ENCODE measurements at places on chromosomes 5 and 9. TPM values are rescaled to one million over a fixed set of nuclear protein-coding genes. Genes with fewer than 3 reads are reported as not detected.

- no peak for DNase-seq
These were observed 11.1 kb upstream of the LHFPL2 start for GRCh38 chr5:78659714-78660113.

- DNase-seq = no peak
These were observed 7.9 kb downstream of the CMYA5 start for GRCh38 chr5:79697222-79698170.

GRCh38 chr5:125004009-125004408 lies 257.6 kb upstream of the ZNF608 start:
- no peak for DNase-seq

DNA sequence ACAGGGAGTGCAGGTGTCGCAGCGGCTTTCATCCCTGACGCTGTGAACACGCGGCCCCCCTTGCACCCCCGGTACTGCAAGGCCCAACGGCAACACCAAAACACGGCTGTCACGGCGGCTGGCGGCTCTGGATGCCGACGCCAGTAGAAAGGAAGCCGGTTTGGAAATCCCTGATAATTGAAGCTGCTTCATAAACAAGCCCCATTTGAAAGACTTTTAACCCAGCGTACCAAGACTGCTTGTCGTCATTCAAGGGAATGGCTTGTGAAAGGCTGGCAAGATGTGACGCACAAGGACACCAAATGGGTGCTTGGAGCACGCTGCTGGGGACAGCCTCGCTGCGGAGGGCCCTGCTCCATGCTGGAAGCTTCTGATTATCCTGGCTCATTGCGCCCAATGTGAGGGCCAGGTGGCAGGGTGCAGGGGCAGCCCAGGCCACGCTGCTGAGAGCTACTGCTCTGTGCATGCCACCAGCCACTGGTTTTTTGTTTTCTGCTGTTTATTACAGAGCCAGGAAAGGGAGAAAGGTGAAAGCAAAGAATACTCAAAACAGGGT lies 63.1 kb downstream of the GTF3C4 start:
- no peak for DNase-seq

DNA sequence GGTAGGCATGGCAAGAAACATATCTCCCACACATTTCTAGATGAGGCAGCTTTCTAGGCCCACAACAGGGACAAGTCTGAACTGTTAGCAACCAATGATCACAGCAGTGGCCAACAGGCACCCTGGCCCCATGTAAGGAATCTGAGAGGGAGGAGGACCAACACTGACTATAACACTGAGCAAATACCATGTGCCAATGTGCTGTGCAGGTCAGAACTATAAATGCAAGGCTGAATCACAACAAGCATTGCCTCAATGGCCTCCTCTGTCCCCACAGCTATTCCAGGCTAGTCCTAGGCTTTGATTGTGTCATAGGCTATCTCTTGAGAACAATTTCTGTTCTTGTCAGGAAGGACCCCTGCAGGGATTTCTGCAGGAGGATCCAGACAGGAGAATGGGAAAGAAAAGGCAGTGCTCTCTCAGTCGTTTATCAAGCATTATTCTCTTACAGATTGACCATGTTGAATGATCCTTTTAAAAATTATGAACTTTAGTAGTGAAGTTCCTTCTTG lies 221.2 kb downstream of the TLE1 start:
- no peak for DNase-seq

- no peak for DNase-seq
These were observed 8.4 kb downstream of the CARNMT1 start for GRCh38 chr9:75019654-75020053.

- DNase-seq = no peak
These were observed 480.0 kb upstream of the C9orf72 start for GRCh38 chr9:28053096-28053777.

GRCh38 chr9:114150608-114151007 lies 4.7 kb upstream of the COL27A1 start:
- no peak for DNase-seq

DNA sequence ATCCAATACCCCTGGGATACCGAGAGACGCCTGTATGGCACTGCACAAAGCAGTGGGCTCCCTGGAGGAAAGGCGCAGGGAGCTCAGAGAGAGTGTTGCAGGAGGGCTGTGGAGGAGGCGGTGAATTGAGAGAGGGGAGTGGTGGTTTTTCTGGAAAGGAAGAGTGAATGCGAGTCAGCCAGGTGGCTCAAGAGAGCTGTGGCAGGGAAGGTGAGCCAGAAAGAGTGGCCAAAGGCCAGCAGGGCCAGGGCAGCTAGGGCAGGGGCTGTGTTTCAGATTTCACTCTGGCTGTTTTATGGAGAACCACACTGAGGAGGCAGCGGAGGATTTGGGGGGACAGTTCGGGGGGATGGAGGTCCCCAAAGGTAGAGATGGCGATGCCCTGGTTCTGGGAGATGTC lies 13.0 kb upstream of the DAB2IP start:
- no peak for DNase-seq

DNA sequence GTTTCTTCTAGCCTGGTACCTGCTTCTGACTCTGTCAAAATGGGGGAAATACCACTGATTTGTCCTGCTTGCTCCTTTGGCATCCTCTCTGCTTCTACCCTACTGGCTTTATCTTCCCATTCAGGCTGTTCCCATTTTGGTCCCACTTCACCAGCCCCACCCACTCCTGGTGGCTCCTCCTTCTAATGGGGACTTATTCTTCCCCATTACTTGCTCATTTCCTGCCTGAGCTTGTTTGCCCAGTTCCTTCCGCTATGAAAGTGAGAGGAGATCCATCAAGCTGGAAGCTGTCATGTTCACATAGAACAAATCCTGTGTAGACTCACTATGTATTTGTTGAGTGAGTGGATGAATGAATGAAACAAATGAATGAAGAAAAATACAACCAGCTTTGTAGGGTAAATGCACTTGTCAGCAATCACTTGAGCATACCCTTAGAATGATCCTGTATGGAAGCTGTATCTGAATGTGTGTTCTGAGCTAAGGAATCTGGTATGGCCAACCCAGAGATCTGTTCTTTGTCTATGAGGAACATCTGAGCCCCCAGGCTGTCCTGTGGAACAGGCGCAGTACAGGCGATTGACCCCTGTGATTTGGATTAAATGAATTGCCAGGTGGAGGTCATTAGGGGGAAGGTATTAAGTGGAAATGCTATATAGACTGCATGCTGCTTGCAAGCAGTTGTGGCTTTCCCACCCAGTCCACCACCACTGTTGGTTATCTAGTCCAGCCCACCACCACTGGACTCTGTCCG lies 89.5 kb downstream of the APBA1 start:
- peak; percentile 23 for DNase-seq

DNA sequence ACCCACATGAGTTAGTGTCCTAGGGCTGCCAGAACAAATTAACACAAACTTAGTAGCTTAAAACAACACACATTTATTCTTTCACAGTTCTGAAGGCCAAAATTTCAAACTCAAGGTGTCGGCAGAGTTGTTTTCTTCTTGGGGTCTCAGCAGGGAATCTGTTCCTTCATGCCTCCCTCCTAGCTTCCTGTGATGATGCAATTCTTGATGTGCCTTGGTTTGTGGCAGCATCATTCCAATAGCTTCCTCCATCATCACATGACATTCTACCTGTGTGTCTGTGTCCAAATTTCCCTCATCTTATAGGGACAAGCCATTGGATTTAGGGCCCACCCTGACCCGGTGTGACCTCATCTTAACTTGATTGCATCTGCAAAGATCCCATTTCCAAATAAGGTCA lies 12.2 kb upstream of the SLC25A48 start:
- DNase-seq = no peak

GRCh38 chr5:135181653-135182052 lies 147.6 kb upstream of the PITX1 start:
- DNase-seq = no peak

Gene KIF27
- 3.9 TPM for total RNA-seq

Gene FAM221B
- not detected for total RNA-seq

Gene TEX48
- total RNA-seq = not detected

Gene FBXO10
- 4.6 TPM for total RNA-seq

Gene C8G
- total RNA-seq = 10.4 TPM

Gene REXO4
- total RNA-seq = 18.7 TPM

Gene ARL14EPL
- not detected for total RNA-seq

Gene LHX3
- total RNA-seq = not detected
